ENCODE measurements at places on chromosomes 13 and 19. TPM values are rescaled to one million over a fixed set of nuclear protein-coding genes. Genes with fewer than 3 reads are reported as not detected.

The NLRP7 gene
- not detected for total RNA-seq

DNA sequence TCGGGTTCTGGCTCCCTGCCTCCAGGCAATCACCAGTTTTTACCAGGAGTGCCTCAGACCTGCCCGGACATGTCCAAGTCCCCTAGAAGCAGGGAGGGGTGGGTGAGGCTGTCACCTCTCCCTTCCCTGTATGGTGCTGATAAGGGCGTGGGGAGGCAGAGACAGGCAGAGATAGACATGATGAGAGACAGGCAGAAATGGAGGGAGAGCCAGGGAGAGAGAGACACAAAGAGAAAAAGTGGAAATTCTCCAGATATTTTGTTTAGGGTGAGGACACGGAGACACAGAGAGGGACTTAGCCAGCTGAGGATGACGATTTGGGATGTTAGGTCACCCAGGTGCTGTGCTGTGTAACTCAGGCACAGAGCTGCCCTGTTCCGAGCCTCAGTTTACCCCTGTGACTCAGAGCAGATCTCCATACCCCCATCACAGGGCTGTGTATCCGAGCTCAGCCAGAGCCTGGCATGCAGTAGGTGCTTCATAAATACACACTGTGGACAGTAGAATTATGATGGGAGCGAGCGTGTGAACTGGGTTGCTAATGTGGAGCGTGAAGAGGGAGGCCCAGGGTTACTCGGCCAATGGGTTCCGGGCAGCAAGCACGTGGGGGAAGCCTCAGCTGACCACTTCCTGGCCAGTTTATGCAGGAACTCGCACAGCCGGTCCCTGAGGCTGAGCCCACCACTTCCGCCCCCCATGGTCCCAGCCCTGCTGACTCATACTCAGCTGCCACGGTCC is 11.9 kb upstream of the GDF15 start:
- H3K4me3 ChIP-seq: no peak overlapping the region
- H3K27me3 ChIP-seq: no peaks in the 10 kb centered on the region
- peak; percentile 95 for DNase-seq
- H3K27ac ChIP-seq: peak overlapping the region; percentile 79
- peaks cover 6% of the 10 kb centered on the region for H3K4me1 ChIP-seq

- H3K4me3 ChIP-seq: no peak overlapping the region
- no peaks in the 10 kb centered on the region for H3K27me3 ChIP-seq
- no peaks in the 10 kb centered on the region for H3K36me3 ChIP-seq
- H3K4me1 ChIP-seq: no peaks in the 10 kb centered on the region
These were observed 14.7 kb downstream of the UBAC2 start for GRCh38 chr13:99215184-99215830.

DNA sequence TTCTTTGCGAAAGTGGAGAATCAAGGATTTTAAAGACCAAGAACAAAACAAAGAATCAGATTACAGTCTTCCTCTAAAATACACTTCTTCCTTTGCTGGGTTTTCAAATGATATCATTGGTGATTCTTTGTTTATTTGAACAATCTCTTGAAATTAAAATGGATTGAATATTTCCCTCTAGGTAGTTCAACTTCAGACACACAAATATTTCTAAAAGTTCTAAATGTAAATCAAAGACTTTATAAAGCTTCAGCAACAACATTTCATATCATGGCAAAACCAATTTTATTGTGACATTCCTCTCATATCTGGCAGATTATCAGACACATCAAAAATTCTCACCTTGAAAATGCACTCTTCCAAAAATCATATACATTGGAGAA is 13.0 kb downstream of the ZIC2 start:
- H3K27me3 ChIP-seq: peaks cover 83% of the 10 kb centered on the region
- H3K36me3 ChIP-seq: no peaks in the 10 kb centered on the region
- no peak overlapping the region for H3K4me3 ChIP-seq

The LYPD5 gene
- 1.2 TPM for total RNA-seq

The SULT2B1 gene
- 0.41 TPM for total RNA-seq

- H3K4me1 ChIP-seq: peaks cover 31% of the 10 kb centered on the region
- no peak overlapping the region for H3K4me3 ChIP-seq
- H3K27me3 ChIP-seq: no peaks in the 10 kb centered on the region
- H3K27ac ChIP-seq: peak overlapping the region; percentile 87
- H3K36me3 ChIP-seq: no peaks in the 10 kb centered on the region
These were observed 29.7 kb downstream of the GPX4 start for GRCh38 chr19:1133471-1133929.

The PODNL1 gene
- not detected for total RNA-seq

DNA sequence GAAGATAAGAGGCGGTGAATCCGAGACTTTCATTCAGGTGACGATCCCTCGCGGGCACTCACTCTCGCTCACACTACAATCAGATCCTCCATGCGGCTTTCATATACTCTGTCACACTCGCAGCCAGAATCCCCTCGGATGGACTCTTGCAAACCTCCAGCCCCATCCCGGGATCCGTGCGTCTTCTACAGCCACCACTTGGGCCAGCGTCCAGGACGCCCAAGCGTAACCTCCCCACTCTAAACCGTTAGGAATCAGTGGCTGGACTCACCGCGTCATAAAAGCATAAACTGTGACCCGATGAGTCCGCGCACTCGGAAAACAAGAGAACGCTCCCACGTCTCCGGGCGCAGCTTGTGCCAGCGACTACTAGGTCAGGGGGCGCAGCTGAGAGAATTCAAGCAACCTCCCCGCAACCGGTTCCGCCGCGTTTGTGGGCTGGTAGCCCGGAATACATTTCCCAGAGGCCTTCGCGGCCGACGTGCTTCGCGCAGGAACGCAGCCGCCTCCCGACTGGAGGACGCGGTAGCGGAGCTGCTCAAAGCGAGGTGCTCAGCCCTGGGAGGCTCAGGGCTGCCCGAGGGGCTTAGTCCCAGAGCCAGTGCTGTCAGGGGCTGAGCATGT is 27.6 kb downstream of the ZNF607 start:
- peak; percentile 80 for DNase-seq
- no peaks in the 10 kb centered on the region for H3K27me3 ChIP-seq
- peak overlapping the region; percentile 84 for H3K27ac ChIP-seq

- H3K4me3 ChIP-seq: no peak overlapping the region
- peak overlapping the region; percentile 47 for H3K27ac ChIP-seq
- no peaks in the 10 kb centered on the region for H3K4me1 ChIP-seq
- no peaks in the 10 kb centered on the region for H3K36me3 ChIP-seq
- no peaks in the 10 kb centered on the region for H3K27me3 ChIP-seq
These were observed 7.8 kb upstream of the HIF3A start for GRCh38 chr19:46288896-46289588.

The CGB3 gene
- total RNA-seq: not detected

DNA sequence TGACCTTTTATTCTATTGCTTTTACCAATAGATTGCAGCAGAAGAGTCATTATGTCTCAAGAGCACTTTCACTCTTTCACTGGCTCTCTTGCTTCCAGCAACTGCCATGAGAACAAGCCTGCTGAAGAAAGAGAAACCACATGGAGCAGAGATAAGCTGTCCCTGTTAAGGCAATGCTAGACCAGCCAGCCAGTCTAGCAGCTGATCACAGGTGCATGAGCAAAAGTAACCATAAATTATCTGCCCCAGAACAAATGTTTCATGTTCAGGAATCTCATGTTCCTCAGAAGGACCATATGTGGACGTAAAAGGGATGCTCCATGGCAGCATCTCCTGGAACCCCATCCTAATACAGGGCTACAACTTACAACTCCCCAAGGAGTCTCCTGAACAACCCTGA is 20.4 kb upstream of the DCLK1 start:
- H3K36me3 ChIP-seq: no peaks in the 10 kb centered on the region
- H3K27me3 ChIP-seq: no peaks in the 10 kb centered on the region
- no peak overlapping the region for H3K27ac ChIP-seq
- H3K4me1 ChIP-seq: no peaks in the 10 kb centered on the region

DNA sequence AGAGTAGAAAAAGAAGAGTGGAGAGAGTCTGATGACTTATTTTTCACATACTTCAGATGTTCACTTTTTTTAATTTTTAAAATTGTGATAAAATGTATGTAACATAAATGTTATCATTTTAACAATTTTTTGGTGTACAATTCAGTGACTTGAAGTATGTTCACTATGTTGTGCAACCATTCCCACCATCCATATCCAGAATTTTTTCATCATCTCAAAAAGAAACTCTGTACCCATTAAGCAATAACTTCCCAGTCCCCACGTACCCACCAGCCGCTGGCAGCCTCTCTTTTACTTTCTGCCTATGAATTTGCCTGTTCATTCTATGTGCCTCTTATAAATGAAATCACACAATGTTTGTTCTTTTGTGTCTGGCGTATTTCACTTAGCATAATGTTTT is 43.3 kb downstream of the SKA3 start:
- H3K4me1 ChIP-seq: no peaks in the 10 kb centered on the region
- H3K4me3 ChIP-seq: no peak overlapping the region
- no peaks in the 10 kb centered on the region for H3K36me3 ChIP-seq
- no peak for DNase-seq

DNA sequence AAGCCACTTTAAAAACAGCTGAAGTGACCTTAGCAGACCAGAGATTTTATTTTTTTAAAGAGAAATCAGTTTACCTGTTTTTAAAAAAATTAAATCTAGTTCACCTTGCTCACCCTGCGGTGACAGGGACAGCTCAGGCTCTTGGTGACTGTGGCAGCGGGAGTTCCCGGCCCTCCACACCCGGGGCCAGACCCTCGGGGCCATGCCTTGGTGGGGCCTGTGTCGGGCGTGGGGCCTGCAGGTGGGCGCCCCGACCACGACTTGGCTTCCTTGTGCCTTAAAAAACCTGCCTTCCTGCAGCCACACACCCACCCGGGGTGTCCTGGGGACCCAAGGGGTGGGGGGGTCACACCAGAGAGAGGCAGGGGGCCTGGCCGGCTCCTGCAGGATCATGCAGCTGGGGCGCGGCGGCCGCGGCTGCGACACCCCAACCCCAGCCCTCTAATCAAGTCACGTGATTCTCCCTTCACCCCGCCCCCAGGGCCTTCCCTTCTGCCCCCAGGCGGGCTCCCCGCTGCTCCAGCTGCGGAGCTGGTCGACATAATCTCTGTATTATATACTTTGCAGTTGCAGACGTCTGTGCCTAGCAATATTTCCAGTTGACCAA is 10.8 kb downstream of the PLPPR3 start:
- H3K4me1 ChIP-seq: no peaks in the 10 kb centered on the region
- DNase-seq: no peak

- H3K4me1 ChIP-seq: no peaks in the 10 kb centered on the region
- H3K27me3 ChIP-seq: no peaks in the 10 kb centered on the region
- H3K27ac ChIP-seq: no peak overlapping the region
- H3K36me3 ChIP-seq: no peaks in the 10 kb centered on the region
- no peak overlapping the region for H3K4me3 ChIP-seq
- DNase-seq: no peak
These were observed 36.0 kb upstream of the KPNA3 start for GRCh38 chr13:49828453-49828852.

- H3K36me3 ChIP-seq: no peaks in the 10 kb centered on the region
- H3K27me3 ChIP-seq: no peaks in the 10 kb centered on the region
- H3K4me3 ChIP-seq: no peak overlapping the region
- H3K4me1 ChIP-seq: no peaks in the 10 kb centered on the region
These were observed 45.4 kb downstream of the CCDC70 start for GRCh38 chr13:51907040-51907732.

- no peak overlapping the region for H3K4me3 ChIP-seq
- no peaks in the 10 kb centered on the region for H3K4me1 ChIP-seq
- H3K27me3 ChIP-seq: no peaks in the 10 kb centered on the region
- H3K36me3 ChIP-seq: no peaks in the 10 kb centered on the region
These were observed 26.0 kb downstream of the IRS2 start for GRCh38 chr13:109760402-109760801.

DNA sequence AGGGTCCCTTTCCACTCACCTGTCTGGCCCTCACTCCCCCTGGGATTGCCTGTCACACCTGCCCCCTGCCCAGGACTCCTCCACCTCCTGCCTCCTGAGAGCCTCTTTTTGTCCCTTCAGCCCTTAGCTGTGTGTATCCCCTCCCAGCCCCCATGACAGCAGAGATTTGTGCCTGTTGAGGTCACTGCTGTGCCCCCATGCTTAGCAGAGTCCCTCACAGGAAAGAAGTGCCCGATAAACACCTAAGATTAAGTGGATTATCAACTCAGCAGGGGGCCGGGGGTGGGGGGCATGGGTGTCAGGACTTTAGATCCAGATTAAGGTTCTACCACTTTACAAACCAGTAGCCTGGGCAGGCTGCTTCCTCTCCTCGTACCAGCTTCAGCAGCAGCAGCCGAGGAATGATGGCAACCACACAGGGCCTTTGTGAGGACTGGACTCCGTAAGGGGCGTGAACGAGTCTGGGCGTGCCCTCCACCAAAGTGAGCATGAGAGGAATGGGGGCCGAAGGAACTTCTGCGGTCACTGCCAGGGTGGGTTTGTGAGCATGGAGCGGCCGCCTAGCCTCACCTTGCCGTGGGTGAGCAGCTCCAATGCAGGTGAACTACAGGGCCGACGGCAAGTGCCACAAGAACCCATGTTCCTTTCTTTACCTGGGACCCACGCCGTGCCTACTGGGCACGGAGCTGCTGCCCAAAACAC is 36.1 kb downstream of the ZNF787 start:
- no peaks in the 10 kb centered on the region for H3K36me3 ChIP-seq
- H3K27ac ChIP-seq: no peak overlapping the region
- H3K4me1 ChIP-seq: no peaks in the 10 kb centered on the region
- no peak overlapping the region for H3K4me3 ChIP-seq
- DNase-seq: no peak
- no peaks in the 10 kb centered on the region for H3K27me3 ChIP-seq

DNA sequence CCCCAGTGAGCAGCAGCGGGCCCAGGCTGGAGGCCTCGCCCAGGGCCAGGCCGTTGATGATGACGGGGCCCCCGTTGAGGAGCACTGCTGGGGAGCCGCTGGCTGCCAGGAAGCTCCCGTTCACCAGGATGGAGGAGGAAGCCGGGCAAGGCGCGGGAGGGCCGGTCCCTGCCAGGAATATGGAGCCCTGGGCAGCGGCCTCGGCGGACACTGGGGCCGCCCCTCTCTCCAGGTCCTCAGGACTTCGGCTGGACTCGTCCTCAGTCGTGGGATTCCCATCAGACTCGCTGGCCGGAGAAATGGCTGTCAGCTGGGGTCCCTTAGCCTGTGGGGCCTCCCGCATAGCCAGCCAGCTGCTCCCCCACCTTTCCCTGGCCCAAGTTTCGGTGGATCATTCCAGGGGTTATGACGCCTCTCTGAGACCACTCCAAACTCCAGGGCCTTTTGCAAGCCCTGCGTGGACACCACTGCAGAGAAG is 2.1 kb downstream of the SIX5 start:
- H3K4me1 ChIP-seq: peaks cover 12% of the 10 kb centered on the region
- no peak for DNase-seq
- H3K36me3 ChIP-seq: no peaks in the 10 kb centered on the region
- peak overlapping the region; percentile 90 for H3K27ac ChIP-seq
